ENCODE measurements at places on chromosomes 16 and 17. TPM values are rescaled to one million over a fixed set of nuclear protein-coding genes. Genes with fewer than 3 reads are reported as not detected.

DNA sequence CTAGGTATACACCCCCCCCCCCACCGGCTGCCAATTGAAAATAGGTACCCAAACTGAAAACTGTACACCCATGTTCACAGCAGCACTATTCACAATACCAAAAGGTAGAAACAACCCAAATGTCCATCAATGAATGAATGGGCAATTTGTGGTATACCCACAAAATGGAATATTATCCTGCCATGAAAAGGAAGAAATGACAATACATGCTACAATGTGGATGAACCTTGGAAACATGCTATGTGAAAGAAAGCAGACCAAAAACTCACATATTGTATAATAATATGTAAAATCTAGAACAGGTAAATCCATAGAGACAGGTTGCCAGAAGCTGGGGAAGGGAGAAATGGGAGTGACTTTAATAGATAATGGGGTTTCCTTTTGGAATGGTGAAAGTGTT lies 417.5 kb downstream of the UTP18 start:
- no peak for DNase-seq

Gene RHBDL1
- total RNA-seq = 0.05 TPM

GRCh38 chr16:3180445-3180878 lies 7.5 kb upstream of the OR1F1 start:
- DNase-seq = no peak

- DNase-seq = no peak
These were observed 275.4 kb downstream of the SEC14L1 start for GRCh38 chr17:77416105-77416713.

- no peak for DNase-seq
These were observed 16.0 kb downstream of the NSRP1 start for GRCh38 chr17:30132615-30133014.

Gene PRSS36
- 0.51 TPM for total RNA-seq

DNA sequence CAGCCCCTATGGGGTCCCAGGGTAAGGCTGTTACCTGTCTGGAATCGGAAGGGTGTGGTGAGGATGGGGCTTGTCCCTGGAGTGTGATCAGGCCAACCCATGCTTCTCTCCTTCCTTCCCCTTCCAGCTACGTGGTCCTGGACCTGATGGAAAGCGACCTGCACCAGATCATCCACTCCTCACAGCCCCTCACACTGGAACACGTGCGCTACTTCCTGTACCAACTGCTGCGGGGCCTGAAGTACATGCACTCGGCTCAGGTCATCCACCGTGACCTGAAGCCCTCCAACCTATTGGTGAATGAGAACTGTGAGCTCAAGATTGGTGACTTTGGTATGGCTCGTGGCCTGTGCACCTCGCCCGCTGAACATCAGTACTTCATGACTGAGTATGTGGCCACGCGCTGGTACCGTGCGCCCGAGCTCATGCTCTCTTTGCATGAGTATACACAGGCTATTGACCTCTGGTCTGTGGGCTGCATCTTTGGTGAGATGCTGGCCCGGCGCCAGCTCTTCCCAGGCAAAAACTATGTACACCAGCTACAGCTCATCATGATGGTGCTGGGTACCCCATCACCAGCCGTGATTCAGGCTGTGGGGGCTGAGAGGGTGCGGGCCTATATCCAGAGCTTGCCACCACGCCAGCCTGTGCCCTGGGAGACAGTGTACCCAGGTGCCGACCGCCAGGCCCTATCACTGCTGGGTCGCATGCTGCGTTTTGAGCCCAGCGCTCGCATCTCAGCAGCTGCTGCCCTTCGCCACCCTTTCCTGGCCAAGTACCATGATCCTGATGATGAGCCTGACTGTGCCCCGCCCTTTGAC lies 2.4 kb downstream of the MAPK7 start:
- no peak for DNase-seq

DNA sequence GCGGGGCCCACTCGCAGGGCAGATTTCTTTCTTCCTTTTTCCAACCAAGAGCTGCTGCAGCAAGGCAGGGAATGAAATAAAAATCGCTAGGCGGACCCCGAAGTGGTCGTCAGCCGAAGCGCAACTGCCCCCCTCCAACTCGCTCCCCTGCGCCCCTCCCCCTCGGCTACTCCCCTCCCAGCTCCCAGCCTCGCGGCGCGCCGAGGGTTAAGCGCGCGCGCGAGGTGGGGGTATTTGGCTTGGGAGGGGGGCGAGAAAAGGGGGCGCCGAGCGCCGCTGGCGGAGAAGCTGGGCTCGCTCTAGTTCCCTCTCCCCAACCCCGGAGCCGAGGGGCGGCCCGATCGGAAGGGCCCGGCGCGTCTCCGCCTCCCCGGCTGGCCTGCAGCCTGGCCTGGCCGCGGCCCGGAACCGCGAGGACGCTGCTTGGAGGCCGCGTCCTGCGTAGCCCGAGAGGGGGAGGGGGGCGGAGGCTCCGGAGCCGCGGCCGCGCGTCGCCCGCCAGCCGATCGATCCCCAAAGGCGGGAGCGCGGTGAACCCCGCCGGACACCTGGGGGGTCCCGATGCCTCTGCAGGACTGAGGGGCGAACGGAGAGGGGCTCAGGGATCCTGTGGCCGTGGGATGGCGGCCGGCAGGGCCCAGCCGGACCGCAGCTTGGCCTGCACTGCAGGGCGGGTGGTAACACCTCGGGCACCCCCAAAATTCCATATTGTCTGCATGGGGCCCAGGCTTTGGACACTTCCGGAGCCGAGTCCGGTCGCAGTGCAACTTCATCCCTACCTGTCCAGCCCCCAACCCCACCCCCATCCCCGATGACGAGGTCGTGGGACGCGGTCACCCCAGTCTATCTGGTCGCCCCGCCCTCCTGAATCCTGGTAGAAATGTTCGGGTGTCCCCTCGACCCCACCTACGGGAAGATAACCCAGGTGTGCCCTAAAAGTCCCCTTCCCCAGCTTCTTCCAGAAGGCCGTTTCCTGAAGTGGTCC lies 4.9 kb upstream of the CBX4 start:
- DNase-seq = peak; percentile 70

- DNase-seq = no peak
These were observed 15.5 kb upstream of the SNTB2 start for GRCh38 chr16:69171325-69172084.

Gene DHRS7C
- not detected for total RNA-seq

GRCh38 chr17:3796110-3796821 lies 4.7 kb downstream of the ITGAE start:
- no peak for DNase-seq

- no peak for DNase-seq
These were observed 27.3 kb downstream of the RNF213 start for GRCh38 chr17:80287806-80288567.

Gene CACNG5
- not detected for total RNA-seq

GRCh38 chr17:28940675-28941074 lies 10.6 kb downstream of the PHF12 start:
- DNase-seq = no peak

- DNase-seq = no peak
These were observed 476.8 kb downstream of the SHISA9 start for GRCh38 chr16:13378151-13378550.

Gene SNAI3
- 0.09 TPM for total RNA-seq

DNA sequence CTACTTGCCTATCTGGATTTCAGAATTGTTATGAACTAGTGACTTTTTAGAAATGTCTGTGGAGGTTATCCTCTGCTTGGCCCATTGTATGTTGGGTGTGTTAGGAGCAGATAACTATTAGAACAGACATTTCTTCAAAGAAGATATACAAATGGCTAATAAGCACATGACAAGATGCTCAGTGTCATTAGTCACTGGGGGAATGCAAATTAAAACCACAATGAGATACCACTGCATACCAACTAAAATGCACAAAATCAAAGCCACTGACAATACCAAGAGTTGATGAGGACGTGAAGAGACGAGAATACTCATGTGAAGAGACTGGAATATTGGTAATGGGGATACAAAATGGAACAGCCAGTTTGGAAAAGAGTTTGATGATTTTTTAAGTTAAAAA lies 39.2 kb downstream of the CEP112 start:
- no peak for DNase-seq

Gene CX3CL1
- 3.3 TPM for total RNA-seq

Gene CMTM4
- total RNA-seq = 8.8 TPM

DNA sequence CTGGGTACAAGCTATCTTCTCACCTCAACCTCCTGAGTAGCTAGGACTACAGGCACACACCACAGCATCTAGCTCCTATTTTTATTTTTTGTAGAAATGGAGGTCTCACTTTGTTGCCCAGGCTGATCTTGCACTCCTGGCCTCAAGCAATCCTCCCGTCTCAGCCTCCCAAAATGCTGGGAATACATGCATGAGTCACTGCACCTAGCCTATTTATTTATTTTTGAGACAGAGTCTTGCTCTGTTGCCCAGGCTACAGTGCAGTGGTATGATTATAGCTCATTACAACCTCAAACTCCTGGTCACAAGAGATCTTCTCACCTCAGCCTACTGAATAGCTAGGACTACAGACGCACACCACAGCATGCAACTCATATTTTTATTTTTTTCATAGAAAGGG lies 40.1 kb upstream of the RGS9 start:
- no peak for DNase-seq

Gene HCRT
- not detected for total RNA-seq

- DNase-seq = no peak
These were observed 22.7 kb upstream of the KCNJ12 start for GRCh38 chr17:21353326-21354010.

DNA sequence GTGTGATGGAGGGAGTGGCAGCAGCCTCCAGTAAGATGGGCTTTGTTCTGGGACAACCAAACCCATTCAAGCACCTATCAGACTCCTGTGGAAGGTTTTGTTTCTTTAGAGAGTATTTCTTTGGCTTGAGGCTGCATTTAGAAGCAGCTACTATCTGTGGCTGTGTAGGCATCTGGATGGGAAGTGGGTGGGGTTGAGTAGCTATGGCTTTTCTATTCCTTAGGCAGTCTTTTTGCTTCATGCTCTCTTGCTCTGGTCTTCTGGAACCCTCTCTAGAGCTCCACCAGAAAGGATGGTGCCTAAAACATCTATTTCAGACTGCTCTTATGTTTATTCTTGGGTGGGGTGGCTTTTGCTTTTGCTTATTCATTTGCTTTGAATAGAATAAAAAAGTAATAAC lies 19.9 kb downstream of the TNRC6A start:
- no peak for DNase-seq

GRCh38 chr16:27232901-27233625 lies 29.7 kb downstream of the KDM8 start:
- no peak for DNase-seq

DNA sequence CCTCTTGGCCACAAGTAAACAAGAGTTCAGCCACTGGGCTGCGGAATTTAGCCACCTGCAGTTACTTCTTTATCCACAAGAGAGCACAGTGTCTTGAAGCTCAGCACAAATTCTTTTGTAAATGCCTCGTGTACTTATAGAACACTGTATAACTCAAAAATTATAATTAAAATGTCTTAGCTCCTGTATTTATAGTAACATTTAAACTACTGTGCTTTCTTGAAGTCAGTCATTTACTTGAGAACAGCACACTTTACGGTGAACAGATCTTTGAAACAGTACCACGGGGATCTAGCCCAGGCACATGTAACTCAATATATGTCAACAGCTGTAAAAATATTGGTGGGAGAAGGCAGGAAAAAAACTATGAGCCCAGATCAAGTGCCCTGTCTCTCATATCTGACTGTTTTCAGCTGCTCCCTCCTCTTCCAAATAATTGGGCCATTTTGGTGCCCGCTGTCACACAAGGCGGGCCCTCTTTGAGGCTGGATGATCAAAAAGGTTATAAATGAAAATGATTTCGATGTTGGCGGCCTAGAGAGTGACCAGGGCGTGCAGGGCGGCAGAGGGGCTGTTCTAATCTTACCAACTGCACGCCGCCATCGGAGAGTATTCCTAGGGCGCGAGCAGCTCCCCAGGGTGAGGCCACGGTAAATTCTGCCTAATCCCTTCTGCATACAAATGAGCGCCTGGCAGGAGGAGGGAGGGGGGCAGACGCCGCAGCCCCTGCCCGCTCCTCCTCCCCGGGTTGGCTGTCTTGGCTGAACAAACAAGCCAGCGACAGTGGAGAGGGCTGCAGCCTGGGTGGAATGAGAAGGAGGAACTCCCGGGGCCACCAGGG lies 183.2 kb downstream of the C16orf78 start:
- peak; percentile 56 for DNase-seq

DNA sequence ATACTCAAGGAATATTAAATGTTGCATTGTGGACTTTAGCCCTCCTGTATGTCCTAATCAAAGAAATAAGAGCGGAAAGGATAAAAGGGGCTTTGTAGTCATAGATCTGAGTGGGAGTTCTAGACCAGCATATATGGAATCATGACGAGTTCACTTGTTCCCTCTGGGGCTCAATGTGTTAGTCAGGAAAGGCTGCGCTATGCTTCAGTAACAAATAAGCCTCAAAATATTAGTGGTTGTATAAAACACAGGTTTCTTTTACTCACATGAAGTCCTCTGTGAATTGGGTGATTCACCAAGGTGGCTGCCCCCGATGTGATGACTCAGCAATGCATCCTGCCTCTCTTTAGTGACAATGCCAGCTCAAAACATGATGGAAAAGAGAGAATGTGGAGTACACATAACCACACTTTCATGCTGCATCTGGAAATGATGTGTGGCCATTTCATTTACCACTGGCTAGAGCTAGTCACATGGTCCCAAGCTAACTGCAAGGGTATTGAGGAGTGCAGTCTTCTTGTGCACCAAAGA lies 63.3 kb upstream of the IRX5 start:
- no peak for DNase-seq

DNA sequence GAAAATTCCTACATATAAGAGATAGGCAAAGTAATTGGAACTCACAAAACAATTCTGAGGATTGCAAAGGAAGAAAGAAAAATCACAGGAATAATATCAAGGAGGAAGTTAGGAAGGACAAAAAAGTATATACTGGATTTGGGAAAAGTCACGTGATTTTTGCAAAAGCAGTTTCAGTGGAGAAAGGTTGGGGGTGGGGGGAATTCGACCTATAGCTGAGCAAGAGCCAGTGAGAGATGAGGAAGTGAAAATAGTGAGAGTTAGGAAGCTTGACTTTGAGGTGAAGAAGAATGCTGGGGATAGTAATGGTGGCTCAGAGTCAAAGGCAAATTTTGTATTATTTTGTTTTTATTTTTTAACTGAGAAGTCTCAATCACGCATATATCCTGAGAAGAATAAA lies 438.0 kb upstream of the PMFBP1 start:
- no peak for DNase-seq

DNA sequence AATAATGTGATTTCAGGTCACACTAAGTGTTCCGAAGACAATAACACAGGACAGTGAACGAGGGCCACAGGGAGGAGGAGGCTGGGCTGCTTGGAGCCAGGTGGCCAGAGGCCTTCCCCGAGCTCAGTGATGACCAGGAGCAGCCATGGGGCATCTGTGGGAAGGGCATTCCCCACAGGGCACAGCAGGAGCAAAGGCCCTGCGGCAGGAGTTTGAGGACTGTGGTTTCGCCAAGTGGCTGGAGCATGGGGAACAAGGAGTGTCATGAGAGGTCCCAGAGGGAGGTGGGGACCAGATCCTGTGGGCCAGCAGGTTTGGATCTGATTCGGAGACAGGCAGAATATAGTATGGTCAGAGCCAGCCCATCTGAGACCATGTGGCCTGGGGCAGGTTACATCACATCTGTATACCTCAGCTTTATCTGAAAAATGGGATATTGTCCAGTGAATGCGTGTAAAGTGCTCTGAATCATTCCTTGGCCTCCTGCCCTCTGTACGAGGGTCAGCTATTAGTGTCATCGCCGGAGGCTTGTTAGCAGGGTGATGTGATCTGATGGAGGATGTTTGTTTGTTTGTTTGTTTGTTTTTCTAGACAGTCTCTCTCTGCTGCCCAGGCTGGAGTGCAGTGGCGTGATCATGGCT lies 176.8 kb downstream of the KATNIP start:
- DNase-seq = no peak

Gene ZKSCAN2
- total RNA-seq = 4.8 TPM

Gene KRT27
- total RNA-seq = not detected

Gene TOP2A
- total RNA-seq = 39.3 TPM

Gene CCL17
- total RNA-seq = not detected

Gene MT1G
- total RNA-seq = not detected

Measured in dermis blood vessel endothelial cell (primary cell).